Suppressor macrophage treated with lipopolysaccharide for 4 hours (primary cell): ENCODE measurements at places on chromosomes 7 and 10.

DNA sequence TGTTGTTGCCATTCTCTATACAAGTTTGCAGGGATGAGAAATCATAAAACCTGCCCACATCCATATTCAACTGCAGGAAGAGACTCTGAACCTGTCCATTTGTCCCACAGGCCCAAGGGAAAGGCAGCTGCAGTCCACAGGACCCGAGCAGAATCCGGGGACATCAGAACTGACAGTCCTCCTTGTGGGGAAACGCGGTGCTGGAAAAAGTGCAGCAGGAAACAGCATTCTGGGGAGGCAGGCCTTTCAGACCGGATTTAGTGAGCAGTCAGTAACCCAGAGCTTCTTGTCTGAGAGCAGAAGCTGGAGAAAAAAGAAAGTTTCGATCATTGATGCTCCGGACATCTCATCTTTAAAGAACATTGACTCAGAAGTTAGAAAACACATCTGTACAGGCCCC is 23.5 kb downstream of the GIMAP8 start:
- DNase-seq, result no peak

GRCh38 chr10:1154531-1155295 is 98.5 kb downstream of the WDR37 start:
- no peak for DNase-seq

GRCh38 chr10:22504766-22505165 is 159.5 kb downstream of the SPAG6 start:
- DNase-seq, result no peak

GRCh38 chr10:112797197-112797596 is 152.8 kb upstream of the TCF7L2 start:
- no peak for DNase-seq

- peak; percentile 31 for DNase-seq
Measured at GRCh38 chr10:125868372-125868975, 12.6 kb downstream of the DHX32 start.

DNA sequence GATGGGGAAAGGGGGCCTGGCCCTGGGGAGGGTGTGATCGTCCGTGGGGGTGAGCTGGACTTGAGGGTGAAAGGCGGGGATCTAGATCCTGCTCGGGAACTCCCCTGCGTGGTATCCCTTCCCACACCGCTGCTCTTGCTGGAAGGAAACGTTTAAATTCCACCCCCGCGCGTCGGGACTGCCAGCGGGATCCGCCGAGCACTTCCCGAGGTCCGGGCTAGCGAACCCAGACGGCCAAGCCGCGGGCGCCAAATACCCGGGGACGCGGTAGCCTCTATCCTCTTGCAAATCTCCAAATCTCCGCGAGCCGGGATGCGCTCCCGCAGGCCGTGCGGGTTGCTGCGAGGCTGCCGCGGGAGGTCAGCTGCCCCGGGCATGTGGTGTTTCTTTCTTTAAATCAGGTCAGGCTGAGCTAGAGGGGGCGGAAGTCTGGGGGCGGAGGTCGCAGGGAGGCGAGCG is 904 bp downstream of the NPTX2 start:
- DNase-seq, result no peak

DNA sequence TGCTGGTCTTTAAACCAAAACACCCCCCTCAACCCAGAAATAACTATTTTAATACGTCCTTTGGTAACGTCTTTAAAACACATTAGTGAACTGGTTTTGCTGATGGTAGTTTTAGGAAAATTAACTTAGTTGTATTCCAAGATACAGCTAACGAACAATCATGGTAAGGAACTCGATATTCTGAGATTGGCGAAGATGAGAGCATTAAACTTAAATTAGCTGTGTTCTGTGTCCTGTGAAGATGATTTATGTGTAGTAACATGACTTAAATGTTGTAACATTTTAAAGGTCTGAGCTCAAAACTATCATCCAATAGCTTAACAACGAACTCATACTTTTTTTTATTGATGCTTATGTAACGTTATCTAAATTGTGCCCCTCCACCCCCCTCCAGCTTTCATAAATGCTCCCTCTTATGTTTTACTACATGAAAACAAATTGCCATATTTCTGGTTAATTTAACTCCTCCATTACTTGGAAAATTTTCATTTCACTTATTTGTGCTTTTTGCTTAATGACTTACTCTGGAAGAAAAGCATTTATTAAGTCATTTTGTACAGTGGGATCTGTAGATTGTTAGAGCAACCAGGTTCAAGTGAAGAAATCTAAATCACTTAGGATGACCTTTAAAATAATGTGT is 1.7 kb downstream of the SDK1 start:
- no peak for DNase-seq

- DNase-seq, result no peak
Measured at GRCh38 chr7:3712841-3713240, 411.8 kb downstream of the SDK1 start.

GRCh38 chr7:30303312-30304039 is 19.1 kb downstream of the ZNRF2 start:
- DNase-seq, result no peak

DNA sequence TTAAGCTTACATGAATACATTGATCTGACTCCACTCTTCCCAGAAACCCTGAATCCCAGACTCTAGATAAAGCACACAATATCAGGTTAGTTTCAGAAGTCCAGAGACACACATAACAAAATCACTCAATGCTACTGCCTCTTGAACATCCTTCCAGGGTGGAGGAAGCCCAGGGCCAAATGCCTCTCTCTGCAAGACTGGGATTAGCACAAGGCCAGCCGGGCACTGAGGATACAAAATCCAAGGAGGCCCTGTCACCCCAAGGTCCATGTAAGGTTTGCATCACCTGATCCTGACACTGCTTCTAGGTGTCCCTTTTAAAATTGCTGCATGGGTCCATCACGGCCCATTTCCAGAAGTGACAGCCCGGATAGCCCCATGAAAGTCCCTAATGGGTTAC is 2.6 kb upstream of the PLXNA4 start:
- no peak for DNase-seq

- no peak for DNase-seq
Measured at GRCh38 chr7:70487886-70488285, 644.1 kb upstream of the GALNT17 start.

DNA sequence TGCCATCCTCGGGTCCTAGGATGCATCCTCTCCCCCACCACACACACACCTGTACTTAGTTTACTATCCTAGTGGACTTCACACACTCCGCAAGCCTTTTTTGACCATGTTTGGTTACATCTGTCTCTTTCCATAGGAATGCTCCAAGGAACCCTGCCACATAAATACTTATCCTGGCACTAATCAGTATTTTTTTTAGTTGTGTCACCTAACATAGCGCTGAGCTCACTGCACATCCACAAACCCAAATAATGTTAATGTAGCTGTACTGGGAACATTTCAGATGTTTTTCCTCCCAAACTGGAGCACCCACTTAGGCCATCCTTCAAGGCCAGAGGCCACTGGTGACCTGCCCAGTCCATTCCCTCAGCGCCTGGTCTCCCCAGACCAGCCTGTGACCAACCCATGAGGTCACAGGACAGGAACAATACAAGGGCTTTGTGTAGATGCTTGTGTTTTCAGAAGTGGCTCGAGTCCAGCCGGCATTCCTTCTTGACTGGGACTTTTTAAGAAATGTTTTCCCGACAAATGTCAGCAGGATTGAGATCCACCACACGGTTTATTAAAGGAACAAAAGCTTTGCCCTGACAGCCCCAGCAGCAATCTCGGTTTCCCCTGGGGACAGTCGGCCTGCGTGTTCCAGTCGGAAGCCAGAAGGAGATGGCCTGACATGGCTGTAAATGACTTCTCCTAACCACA is 181.4 kb downstream of the JCAD start:
- DNase-seq, result no peak

DNA sequence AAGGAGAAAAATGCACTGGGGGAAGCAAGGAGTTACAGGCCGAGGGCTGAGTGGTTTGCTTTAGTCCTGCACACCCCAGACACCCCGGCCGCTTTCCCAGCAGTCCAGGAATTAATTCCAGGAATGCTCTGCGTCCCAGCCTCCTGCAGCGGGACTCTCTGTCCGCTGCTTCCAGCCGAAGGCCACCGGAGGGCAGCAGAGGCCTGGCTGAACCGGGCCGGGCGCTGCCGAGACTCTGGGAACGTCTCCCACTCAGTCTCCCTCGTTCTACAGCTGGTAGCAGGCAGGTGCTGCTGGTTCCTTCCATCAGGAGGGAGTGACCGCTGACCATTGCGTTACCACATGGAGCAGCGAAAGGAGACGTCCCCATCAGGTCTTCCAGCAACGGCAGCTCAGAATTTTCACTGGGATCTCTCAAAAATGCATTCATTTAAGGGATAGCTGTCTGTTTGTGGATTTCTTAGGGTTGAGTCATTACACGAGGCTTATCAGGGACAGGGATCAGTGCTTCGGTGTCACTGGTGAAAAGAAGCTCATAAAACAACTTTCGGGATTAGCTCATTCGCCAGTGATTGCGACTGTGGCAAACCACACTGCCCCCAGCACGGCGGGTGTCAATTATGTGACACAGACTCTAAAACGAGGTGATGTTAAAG is 24.9 kb upstream of the PITRM1 start:
- DNase-seq, result peak; percentile 73

DNA sequence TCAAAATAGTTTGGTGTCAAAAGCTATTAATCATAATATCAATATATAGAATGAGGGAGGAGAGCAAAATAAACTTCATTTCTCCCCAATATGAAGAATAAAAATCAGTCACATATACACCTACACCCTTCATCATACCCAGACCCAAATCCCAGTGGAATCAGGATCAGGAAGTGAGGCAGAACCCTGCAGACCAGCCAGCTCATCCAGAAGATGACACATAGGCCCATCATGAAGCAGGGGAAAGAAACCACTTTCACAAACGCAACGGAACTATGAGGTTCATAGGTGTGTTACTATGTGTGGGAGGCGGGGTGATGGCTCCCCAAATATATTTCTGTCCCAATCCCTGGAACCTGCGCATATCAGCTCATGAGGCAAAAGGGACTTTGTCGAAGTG is 89.0 kb downstream of the RSU1 start:
- DNase-seq, result no peak

DNA sequence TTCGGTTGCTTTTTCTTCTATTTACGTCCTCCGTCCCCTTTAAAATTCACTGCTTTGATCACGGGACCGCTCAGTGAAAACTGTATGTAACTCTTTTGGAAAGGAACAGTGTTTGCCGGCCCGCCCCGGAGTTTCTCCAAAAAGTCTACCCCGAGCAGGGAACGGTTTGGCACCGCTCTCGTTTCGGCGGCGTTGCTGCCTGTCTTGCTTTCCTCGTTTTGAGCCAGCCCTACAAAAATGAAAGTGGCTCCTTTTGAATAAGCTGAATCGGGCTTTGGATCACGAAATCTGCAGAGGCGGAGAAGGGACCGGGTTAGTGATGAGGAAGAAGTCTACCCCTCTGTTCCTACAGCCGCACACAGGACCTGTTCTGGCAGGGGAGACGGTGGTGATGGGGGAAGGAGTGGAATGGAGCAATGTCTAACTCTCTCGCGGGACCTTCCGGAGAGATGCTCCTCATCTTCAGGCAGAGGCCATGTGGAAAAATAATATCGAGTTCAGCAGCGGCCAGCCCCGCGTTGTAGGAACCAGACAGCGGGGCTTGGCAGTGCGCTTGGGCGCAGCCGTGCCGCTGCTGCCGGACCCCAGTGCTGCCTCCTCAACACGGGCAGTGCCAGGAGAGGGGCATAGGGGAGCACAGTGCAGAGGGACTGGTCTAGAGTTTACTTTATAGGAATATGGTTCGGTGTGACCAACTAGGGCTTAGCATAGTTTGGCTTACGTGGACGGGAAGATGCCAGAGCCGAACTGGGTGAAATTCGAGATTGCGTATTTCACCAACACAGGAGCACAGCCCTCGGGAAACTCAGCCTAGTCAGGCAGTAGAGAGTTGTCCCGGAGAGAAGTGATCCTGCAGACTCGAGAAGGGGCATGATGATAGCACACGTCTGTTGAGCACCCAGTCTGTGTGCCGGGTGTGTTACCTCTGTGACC is 1.4 kb downstream of the HTRA1 start:
- peak; percentile 65 for DNase-seq

- no peak for DNase-seq
Measured at GRCh38 chr10:127018298-127018650, 113.0 kb downstream of the DOCK1 start.

DNA sequence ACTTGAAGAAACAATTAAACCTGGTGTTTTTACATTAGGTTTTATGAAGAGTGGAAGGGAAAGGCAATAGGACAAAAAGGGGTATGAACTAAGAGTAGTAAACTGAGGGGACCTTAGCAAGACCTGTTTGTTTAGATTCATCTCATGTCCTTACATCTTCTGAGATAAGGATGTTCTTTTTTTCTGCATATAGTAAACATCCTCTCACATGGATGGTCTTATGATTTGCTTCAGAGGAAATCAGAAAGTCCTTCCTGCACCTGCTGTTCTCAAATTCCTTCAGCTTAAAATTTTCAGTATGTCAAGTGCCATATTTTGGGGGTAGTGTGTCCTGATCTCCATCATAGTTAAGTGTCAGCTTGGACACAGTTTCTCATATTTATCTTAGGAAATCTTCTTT is 232.6 kb downstream of the ADK start:
- DNase-seq, result no peak

DNA sequence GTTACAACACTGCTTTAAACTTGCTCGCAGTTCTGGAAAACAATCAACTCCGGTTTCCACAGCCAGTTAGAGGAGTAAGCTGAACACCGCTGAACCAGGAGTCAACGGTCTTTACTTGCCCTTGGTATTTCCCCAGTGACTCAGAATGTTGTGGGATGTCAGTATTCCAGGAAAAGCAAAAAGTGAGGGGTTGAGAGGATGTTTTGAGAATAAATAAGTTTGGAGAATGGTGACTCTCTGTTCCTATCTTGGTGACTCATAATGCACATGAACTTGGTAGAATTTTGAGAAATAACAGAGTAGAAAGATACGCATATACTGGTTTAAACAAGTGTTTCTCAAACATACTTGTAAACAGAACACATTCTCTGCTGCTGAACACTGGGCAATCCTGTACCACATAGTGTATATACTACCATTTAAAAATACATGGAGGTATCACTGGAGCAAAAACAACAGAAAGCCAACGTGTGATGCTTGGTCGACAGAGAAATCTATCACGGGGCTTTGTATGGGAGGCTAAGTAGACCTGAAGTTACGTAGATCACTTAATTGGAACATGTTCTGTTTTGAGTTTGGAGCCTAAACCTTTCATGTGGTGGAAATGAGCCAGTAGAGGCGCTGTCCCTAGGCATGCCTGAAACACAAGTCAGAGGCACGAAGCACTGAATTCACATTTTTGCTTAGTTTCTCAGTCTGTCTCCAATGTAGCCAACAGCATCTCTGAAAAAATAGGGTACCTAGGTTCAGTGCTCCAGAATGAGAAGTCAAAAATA is 534.3 kb downstream of the PARD3 start:
- DNase-seq, result peak; percentile 64

GRCh38 chr7:6545398-6546126 is 5.7 kb downstream of the GRID2IP start:
- peak; percentile 48 for DNase-seq
